Osteocyte (in vitro differentiated cells): ENCODE measurements at places on chromosomes 1 and 21. TPM values are rescaled to one million over a fixed set of nuclear protein-coding genes. Genes with fewer than 3 reads are reported as not detected.

The KCNA3 gene
- not detected in 2 replicates for total RNA-seq

- no peaks in the 10 kb centered on the region for H3K36me3 ChIP-seq
- H3K27me3 ChIP-seq = no peaks in the 10 kb centered on the region
Measured at GRCh38 chr1:7253988-7254587, 468.8 kb downstream of the CAMTA1 start.

GRCh38 chr1:52632732-52633290 is at the start of gene SHISAL2A:
Gene SHISAL2A (plus strand): TSS chr1:52633168. CDS start chr1:52633494, 326 bp downstream.
- H3K27ac ChIP-seq = no peak within 1 kb of the TSS
- H3K4me1 ChIP-seq = peaks cover 12% of the 10 kb centered on the region
- H3K36me3 ChIP-seq = peaks cover 1% of the 10 kb centered on the region

DNA sequence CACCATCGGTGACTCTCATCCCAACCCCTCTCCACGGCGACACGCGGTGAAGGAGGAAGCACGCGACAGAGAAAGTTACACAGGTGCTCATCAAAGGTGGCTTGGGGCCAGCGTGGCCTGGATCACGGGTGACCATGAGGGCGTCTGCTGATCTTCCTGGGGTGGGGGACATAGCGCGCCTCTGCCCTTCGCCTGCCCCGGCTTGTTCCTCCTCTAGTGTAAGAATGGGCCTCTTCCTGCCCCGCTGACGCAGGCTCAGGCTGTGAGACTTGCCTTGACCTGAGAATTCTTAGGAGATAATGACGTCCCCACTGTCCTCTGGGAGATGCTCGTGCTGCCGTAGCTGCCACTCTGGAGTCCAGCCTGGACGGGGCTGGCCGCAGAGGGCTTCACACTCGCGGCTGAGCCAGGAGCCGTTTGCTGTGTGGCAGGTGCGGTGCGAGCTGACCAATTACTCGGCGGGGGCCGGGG is 39.0 kb upstream of the TMEM52 start:
- H3K36me3 ChIP-seq = no peaks in the 10 kb centered on the region
- no peak overlapping the region for H3K4me3 ChIP-seq
- no peak overlapping the region for H3K27ac ChIP-seq
- H3K27me3 ChIP-seq = peaks cover 38% of the 10 kb centered on the region
- H3K4me1 ChIP-seq = no peaks in the 10 kb centered on the region
- DNase-seq = no peak

GRCh38 chr1:245434280-245434679 is 279.5 kb downstream of the KIF26B start:
- no peak for DNase-seq
- H3K27me3 ChIP-seq = no peaks in the 10 kb centered on the region
- H3K36me3 ChIP-seq = no peaks in the 10 kb centered on the region
- H3K4me1 ChIP-seq = no peaks in the 10 kb centered on the region
- no peak overlapping the region for H3K27ac ChIP-seq
- no peak overlapping the region for H3K4me3 ChIP-seq

DNA sequence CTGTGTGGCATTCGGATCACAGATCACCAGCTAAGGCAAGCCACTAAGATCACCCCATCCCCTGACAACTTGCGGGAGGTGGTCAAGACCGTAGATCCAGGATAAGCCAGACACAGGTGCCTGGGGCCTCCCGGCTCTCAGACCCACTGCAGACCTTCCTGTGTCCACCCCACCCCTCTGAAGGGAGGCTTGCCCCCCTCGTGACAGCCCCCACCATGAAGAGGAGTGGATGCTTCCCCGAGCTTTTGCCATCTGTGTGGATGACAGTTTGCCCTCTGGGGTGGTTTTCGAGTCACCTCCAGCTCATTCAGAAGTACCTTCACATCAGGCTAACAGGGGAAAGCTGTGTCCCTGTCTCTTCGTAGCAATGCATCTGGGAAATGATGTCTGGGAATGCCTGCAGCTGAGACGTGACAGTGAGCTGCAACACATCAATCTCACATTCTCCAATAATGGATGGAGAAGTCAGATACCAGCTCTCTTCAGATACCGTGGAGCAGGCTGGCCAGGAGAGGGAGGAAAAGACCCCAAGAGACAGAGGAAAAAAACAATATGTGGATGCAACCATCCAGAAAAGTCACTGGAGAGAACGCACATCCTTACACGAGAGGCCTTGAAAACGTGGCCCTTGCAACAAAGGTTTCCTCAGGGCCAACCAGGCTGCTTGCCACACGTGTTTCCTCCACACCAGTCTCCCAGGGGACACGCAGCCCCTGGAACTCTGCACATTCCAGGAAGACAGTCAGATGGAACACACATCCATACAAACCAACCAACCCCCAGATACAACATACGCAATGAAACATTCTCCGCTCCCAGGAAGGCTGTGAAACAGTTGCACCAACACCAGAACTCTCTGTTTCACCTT is 20.4 kb upstream of the FHAD1 start:
- no peak overlapping the region for H3K27ac ChIP-seq

GRCh38 chr1:194723067-194723466 is 1536.7 kb upstream of the B3GALT2 start:
- H3K36me3 ChIP-seq = no peaks in the 10 kb centered on the region
- peaks cover under 1% of the 10 kb centered on the region for H3K4me1 ChIP-seq
- H3K27ac ChIP-seq = no peak overlapping the region
- DNase-seq = no peak
- H3K27me3 ChIP-seq = no peaks in the 10 kb centered on the region

DNA sequence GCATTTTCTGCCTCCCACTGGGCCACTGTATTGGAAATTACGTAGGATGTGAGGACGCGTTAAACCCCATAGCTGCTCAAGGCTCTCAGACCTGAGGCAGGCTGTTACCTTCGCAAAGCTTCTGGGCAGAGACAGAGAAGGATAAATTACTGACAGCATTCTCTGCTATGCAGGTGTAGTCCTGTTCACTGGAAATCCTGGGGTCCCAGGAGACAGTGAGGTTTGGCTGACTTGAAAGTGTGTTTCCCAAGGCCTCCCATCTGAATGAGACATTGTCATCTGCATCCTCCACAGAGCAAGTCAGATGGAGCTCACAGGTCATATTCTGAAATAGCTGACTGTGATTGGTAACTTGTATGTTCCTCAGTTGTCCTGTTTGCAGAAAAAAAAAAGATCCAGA is 32.0 kb downstream of the SLAMF6 start:
- no peak for DNase-seq
- H3K4me1 ChIP-seq = no peaks in the 10 kb centered on the region
- H3K36me3 ChIP-seq = no peaks in the 10 kb centered on the region
- H3K27me3 ChIP-seq = no peaks in the 10 kb centered on the region

DNA sequence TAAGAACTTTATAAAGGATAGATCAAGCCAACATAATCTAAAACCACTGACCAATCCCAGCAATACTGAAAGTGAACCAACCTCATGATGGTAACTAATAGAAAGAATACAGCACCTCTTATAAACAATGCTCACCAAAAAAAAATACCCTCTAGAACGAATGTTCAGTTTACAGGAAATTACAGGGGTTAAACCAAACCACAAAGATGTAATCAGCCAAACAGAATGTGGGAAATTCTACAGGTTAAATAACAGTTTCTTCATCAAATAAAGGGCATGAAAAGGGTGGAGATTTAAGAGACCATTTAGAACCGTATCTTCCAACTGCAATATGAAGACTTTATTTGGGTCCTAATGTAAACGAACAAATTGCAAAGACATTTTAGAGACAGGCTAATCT is 30.4 kb downstream of the ARID4B start:
- no peak overlapping the region for H3K27ac ChIP-seq
- no peaks in the 10 kb centered on the region for H3K36me3 ChIP-seq
- H3K4me3 ChIP-seq = no peak overlapping the region
- no peak for DNase-seq

DNA sequence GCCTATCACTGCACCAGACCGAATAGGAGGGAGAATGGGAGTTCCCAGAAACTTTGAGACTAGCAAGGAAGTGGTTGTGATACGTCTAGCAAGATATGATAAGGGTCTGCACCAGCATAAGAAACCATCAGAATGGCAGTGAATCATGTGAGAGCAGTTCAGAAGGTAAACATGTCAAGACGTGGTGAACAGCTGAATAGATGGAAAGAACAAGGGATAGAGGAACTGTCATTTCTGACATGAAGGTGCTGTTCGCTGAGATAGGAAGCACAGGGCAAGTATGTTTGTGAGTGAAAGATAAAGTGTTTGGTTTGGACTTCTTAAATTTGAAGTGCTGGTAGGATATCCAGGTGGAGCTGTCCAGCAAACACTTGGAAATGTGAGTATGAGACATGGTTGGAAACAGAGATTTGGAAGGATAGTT is 1.1 kb upstream of the AGO1 start:
- no peaks in the 10 kb centered on the region for H3K36me3 ChIP-seq
- no peaks in the 10 kb centered on the region for H3K27me3 ChIP-seq
- H3K4me3 ChIP-seq = peak overlapping the region; percentile 36
- no peak overlapping the region for H3K27ac ChIP-seq
- peaks cover 33% of the 10 kb centered on the region for H3K4me1 ChIP-seq

DNA sequence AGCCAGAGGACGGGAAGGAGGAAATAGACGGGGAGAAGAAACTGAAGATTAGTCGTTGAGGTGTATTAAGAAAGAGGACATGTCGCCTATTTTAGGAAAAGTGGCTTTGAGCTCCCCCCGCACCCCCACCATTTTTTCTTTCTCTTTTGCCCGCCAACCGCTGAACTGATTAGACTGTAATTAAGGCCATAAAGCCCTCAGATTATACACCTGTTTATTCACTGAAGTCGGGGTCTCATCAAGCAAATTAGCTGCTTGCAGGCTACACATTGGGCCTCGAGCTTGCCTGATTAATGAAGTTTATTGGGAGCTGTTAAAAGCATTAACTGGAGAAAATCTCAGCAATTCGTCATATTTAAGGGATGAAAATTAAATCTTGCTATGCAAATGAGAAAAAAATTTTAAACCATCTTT is 119.4 kb upstream of the RRP15 start:
- peaks cover 17% of the 10 kb centered on the region for H3K4me1 ChIP-seq
- peaks cover 67% of the 10 kb centered on the region for H3K27me3 ChIP-seq
- DNase-seq = no peak
